Activated effector memory CD4-positive, alpha-beta T cell treated with anti-CD3 and anti-CD28 coated beads, Interleukin-2, amount 50 U/mL, for 16 hours (primary cell): ENCODE measurements at places on chromosomes 3 and 15.

DNA sequence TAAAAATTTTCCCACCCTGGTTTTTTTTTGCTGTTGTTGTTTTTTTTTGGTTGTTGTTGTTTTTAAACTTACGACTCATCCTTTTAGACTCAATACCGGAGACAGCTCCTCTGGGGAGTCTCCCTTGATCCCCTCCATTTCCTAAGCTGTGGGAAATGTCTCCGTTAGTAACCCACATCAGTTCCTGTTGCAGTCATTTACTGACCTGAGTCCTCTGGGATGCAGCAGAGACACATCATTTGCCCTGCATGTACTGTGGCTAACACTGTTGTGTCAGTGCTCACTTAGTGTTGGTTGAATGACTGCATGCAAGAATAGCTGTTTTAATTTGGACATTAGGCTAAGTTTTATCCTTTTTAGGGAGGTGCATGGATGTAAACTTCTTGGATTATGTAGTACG is 83.8 kb downstream of the MBNL1 start:
- no peak for DNase-seq

GRCh38 chr3:83649692-83650091 is 1309.1 kb upstream of the CADM2 start:
- DNase-seq, result peak; percentile 57

- DNase-seq, result no peak
Measured at GRCh38 chr3:64878362-64878761, 190.6 kb upstream of the ADAMTS9 start.

- peak; percentile 22 for DNase-seq
Measured at GRCh38 chr15:99438224-99438585, 127.6 kb upstream of the MEF2A start.

- no peak for DNase-seq
Measured at GRCh38 chr15:85397151-85397550, 16.7 kb downstream of the AKAP13 start.

- no peak for DNase-seq
Measured at GRCh38 chr3:148379763-148380382, 317.8 kb upstream of the AGTR1 start.

DNA sequence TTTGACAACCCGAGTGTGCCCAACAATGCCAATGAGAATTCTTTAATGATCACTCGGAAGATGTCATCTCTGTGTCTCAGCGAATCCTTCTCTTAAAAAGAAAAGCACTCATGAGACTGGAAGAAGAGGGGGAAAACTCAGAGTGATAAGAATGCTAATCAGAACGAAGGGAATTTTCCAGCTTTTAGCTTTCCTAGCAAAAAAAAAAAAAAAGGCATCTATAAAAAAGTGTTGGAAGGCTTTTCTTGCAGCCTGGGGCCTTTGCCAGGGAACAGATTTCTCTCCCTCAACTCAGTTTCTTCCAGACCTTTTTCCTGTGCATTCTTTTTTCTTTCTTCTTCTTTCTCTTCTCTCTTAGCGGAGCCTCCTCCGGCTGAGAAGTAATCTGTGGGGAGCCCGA is 80.5 kb upstream of the NEO1 start:
- DNase-seq, result no peak

- no peak for DNase-seq
Measured at GRCh38 chr3:165749241-165749640, 88.0 kb downstream of the BCHE start.

DNA sequence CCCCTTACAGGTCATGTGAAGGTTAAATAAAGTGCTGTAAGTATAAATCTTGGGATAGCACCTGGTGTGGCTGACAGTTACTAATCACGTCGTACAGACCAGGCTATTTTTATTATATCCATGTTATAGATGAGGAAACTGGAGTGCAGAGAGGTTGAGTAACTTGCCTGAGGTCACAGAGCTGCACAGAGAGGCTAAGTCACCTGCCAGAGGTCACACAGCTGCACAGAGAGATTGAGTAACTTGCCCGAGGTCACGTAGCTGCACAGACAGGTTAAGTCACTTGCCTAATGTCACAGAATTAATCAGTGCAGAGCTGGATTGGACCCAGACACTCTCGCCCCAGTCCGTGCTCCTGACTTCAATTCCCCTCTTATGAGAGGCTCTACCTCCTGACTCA is 171.5 kb downstream of the NUP210 start:
- no peak for DNase-seq

DNA sequence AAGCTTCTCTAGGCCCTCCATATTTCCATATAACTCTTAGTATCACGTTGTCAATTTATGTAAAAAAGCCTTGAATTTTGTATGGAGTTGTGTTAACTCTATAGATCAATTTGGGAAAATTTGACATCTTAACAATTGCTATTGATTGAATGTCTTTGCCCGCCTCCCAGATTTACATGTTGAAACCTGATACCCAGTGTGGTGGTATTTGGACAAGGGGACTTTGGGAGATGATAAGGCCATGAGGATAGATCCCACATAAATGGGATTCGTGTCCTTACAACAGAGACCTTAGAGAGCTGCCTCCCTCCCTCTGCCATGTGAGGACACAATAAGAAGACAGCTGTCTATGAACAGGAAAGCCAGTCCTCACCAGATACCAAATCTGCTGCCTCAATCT is 21.1 kb upstream of the TNK2 start:
- DNase-seq, result no peak

- no peak for DNase-seq
Measured at GRCh38 chr3:190542846-190543245, 29.0 kb downstream of the IL1RAP start.

GRCh38 chr3:70999730-71000129 is 583.8 kb downstream of the FOXP1 start:
- DNase-seq, result no peak

GRCh38 chr15:69224383-69224782 is 63.9 kb downstream of the GLCE start:
- DNase-seq, result no peak

DNA sequence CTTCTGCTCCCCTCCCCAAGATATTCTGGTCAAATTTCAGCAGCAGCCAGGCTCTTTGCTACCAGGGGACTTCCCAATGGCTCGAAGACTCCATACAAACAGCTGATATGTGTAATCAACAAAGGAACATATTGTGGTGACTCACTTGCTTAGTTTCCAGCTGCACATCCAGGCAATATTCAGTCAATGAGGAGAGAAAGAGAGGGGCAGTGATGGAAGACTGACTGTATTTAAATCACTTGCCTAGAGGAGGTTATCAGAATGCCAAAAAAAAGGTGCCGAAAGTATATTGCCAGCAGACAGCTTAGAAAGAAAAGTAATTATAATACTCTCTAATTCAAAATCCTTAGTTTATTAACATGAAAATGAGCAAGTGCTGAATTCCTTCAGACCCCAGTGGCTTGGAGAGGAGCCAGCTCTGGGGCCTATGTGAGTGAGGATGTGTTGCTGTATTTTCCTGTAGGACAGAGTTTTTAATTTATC is 236.5 kb downstream of the LRTM1 start:
- no peak for DNase-seq

DNA sequence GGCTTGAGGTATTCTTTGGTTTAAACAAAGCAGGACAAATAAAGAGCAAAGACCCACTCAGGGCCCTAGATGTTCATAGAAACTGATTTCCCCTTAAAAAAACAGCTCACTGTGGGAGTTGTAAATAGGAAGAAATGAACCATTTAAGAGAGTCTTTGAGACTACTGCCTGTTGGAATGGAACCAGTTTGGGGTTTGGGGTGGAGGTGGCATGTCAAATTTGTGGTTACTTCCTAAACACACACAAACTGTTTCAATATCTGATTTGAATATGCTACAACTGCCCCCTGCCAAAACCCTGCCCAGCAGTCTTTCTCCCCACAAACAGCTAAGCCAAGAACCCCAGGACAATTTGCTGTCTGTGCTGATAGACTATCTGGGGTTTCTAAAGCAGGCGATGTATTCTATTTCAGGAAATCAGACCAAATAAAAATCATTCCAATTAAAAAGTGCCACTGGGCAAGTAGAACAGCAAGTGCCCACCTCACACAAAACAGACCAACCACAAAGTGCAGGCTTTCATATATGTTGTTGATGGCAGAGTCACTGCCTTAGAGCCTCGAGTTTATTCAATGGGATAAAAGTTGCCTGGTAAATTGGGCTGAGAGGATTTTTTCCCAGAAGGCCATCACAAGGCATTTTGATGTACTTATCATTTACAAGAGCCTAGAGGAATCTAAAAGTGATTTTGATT is 293.9 kb upstream of the PROK2 start:
- DNase-seq, result no peak

GRCh38 chr3:175585898-175586297 is 726.8 kb downstream of the NAALADL2 start:
- DNase-seq, result no peak

GRCh38 chr3:35929158-35929557 is 289.8 kb downstream of the ARPP21 start:
- DNase-seq, result no peak

- no peak for DNase-seq
Measured at GRCh38 chr3:181952221-181952620, 240.5 kb downstream of the SOX2 start.

DNA sequence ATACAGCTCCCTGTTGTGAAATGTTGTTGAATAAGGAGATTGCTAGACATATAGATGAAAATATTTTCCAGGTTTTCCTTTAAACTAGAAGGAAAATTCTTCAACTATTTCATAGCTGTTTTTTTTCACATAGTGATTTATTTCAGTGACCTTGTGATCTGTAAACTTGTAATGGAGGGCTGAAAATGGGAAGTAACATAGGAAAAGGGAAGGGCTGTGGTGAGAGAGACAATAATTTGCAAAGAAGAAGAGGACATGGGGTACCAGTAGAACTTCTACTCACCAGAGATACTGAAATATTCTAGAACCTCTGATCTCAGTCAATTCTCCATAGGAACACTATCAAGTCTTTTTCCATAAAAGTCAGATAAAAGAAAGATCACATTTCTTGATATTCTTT is 60.4 kb downstream of the PLS1 start:
- no peak for DNase-seq

DNA sequence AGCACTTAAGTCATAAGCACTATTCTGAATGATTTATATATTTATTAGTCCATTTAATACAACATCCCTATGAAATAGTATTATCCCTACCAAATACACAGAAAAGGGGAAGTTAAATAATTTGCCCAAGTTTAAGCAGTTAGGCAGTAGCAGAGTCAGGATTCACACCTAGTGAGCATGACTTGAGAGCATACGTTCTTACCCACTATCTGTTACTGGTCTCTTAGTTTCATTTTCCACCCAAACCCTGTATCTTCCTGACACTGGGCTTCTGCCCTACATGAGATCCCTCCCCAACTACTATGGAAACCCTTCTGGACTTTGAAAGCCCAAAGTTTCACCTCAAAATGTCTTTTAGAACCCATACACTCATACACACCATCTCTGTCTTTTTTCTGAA is 4.4 kb upstream of the ATOSA start:
- no peak for DNase-seq

- no peak for DNase-seq
Measured at GRCh38 chr15:96297783-96298182, 32.7 kb upstream of the NR2F2 start.

DNA sequence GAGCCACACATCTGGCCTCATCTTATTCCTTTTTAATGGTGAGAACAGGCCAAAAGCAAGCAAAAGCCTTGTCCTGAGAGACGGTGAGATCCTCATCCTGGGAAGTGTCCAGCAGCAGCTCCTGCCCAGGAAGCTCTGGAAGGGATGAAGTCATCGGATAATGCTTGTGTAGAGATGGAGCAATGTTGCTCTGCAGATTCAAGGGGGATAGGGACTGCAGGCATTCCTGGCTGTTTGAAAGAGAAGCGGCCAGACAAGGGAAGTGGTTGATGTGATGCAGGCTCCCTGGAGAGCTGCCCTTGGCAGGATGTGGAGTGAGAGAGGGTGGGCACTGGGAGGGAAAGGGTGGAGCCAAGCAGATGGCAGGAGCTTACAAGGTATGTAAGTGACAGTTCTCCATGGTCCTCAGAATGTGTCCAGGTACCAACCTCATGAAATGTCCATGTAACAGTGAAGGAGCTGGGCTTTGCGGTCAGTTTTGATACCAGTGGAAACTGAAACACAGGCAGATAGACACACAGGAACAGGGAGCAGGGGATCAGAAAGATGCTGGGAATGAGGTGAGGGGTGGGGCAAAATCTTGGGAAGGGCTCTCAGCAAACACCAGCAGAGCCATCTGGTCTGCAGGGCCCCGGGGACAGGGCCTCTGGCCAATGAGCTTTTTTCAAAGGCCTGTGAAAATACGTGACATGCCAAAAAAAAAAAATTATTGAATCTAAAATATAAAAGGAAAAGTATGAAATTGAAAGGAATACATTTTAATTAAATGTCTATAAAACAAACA is 32.2 kb upstream of the LACTB start:
- DNase-seq, result no peak

DNA sequence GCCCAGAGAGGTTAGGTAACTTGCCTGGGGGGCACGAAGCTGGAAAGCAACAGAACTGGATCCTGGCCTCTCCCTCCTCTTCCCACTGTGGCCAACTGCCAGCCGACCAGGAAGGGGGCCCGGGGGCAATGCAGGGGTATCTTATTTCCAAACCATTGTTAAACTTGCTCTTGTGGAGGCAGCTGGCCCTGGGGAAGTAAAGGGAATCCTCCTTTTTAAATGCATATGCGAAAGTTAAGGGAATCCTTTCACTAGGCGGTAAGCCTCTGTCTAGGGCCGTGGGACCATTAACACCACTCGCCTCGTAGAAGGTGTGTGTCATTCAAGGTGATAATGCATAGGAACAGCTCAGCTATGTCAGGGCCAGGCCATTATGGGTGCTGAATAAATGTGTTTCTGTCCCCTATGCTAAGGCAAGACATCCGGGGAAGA is 68.6 kb downstream of the ST6GAL1 start:
- DNase-seq, result no peak

DNA sequence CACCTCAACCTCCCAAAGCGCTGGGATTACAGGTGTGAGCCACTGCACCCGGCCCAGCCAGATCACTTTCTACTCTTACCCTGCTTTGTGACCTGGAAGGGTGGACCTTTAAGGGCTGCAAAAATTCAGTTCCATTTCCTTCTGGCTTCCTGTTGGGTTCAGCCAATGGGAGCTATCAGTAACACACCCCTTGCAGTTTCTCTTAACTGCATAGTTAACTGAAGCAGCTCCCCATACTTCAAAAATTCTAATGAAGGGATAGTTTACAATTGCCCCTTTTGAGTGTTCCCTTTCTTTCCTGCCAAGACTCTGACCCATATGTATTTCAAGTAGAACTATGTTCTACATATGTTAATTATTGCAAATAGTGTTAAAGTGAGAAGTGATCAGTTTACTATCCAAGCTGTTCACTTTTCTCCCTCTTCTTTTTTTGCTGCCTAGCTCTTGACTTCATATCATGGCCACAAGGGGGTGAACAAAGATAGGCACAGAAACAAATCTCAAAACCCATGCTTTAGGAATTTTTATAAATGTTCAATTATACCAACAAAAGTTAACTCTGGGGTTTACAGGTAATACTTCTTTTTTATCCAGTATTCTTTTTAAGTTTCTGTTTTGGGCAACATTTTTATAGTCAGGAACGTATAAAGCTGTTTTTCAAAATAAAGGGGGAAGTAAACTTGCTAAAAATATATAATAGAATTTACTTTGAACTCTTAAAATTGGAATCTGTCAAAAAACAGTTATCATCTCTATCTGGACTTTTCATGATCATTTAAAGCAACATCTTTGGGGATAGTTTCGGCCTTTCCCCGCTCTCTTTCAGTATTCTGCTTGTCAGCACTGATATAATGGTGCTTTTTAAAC is 8.1 kb downstream of the PGBD4 start:
- no peak for DNase-seq
